ENCODE measurements at places on chromosomes 2 and 18.

DNA sequence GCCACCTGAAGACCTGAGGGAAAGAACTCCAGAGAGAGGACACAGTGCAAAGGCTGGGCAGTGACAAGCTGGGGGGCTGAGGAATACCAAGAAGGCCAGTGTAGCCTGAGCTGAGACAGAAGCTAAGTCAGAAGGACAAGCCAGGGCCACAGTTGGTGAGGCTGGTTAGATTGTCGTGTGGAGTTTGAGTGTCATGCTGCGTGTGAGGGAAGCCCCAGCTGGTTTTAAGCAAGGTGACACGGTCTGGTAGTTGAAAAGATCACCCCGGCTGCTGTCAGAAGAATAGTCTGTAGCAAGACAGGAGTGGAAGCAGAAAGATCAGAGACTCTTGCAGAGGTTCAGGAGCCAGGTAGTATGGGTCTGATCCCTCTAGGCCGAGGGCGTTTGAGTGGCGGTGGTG lies 50.6 kb upstream of the RMDN2 start:
- peak overlapping the region; percentile 80 for H3K27ac ChIP-seq
- no peak for DNase-seq
- H3K4me3 ChIP-seq = no peak overlapping the region
- H3K36me3 ChIP-seq = no peaks in the 10 kb centered on the region
- no peaks in the 10 kb centered on the region for H3K27me3 ChIP-seq

DNA sequence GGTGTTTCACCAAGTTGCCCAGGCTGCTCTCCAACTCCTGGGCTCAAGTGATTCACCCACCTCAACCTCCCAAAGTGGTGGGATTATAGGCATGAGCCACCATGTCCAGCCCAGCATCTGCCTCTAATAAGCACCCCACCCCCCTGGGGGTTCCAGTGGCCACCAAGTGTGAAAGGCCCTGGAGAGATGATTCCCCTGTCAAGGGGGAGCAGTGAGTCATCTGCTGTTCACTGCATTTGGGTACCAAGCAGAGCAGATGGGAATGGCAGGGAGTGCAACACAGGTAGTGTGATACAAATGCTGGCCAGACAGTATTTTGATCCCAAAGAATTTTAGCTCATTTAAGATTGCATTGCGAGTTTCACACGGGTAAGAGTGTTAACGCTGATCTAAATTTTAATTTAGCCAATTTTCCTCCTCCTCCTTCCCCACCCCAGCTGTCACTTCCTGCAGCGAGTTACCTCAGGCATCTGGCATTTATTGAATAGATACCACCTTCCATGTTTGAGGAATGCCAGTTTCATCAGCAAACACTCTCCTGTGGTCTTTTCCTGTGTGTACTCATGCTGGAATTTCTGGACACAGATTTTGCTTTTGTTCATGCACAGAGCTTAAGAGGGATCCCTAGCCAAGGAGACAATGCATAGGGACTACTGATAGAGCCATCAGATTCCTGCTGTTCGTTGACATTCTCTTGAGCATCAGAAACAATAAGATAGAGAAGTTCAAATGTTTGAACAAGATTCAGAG lies 32.4 kb upstream of the NCK2 start:
- DNase-seq = peak; percentile 82
- H3K27ac ChIP-seq = no peak overlapping the region
- H3K4me1 ChIP-seq = no peaks in the 10 kb centered on the region
- H3K27me3 ChIP-seq = no peaks in the 10 kb centered on the region

- peak; percentile 17 for DNase-seq
- no peak overlapping the region for H3K4me3 ChIP-seq
- no peaks in the 10 kb centered on the region for H3K27me3 ChIP-seq
- no peaks in the 10 kb centered on the region for H3K4me1 ChIP-seq
These were observed 6.9 kb upstream of the MAP4K4 start for GRCh38 chr2:101690547-101691152.

- no peaks in the 10 kb centered on the region for H3K4me1 ChIP-seq
- H3K4me3 ChIP-seq = no peak overlapping the region
- DNase-seq = peak; percentile 79
- H3K27ac ChIP-seq = no peak overlapping the region
- H3K36me3 ChIP-seq = no peaks in the 10 kb centered on the region
- H3K27me3 ChIP-seq = peaks cover 6% of the 10 kb centered on the region
These were observed 110.7 kb downstream of the INO80D start for GRCh38 chr2:205975082-205975949.

All from esophagus muscularis mucosa (tissue), 4 donors.